ENCODE measurements at places on chromosomes 4 and X.

DNA sequence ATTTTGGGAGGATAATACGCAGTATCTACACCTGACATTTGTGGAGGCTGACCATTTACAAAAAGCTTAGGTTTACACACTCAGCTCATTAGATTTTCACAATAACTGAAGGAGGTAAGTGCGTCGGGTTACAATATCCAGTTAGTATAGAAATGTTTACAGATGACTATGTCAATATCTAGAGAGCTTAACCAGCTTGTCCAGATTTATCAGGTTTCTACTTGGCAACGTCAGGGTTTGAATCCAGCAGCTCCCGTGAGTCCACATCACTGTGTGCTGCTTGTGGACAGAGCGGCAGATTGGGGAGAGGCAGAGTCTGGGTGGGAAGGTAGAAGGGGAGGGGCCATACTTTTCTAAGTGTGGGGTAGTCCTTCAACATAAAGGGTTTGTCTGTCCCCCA, 28.3 kb downstream of the ARHGAP10 start:
- no peak for DNase-seq

- no peak for DNase-seq
These were observed 400.5 kb downstream of the RAPGEF2 start for GRCh38 chr4:159503236-159504008.

DNA sequence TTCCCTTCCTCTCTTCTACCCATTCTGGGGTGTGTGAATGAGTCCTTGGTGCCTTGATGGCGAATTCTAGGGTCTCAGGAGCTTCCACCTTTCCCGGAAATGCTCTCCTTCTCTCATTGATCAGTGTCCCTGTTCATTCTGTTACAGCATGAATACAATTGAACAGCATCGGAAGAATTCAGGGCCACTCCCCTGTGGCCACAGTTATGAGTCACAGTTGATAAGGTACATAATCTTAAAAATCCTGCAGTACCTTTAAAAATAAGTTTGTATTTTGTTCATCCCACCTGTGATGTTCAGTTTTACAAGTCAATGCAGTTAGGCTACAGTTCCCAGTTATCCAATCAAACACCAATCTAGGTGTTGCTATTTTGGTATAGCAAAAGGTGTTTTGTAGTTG, 47.3 kb upstream of the FAM9A start:
- no peak for DNase-seq

DNA sequence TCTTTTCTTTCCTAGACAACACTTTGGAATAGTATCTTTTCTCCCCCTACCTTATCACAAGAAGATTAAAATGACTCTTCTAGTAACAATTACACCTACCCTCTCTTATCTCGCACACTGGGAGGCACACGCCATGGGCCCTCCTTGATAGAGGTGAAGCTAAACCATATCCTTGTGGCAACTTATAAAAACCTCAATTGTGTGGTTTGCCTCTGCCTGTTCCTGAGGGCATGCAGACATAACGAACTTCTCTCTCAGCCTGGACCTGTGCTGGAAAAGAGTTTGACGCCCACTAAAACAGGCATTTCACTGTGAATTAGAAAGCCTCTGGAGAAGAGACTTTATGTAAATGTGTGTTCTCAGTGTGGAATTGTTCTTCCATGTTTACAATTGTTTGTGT, 141.2 kb downstream of the NDST3 start:
- DNase-seq, result no peak

GRCh38 chr4:135670548-135670947, 1469.0 kb upstream of the PABPC4L start:
- DNase-seq, result no peak

DNA sequence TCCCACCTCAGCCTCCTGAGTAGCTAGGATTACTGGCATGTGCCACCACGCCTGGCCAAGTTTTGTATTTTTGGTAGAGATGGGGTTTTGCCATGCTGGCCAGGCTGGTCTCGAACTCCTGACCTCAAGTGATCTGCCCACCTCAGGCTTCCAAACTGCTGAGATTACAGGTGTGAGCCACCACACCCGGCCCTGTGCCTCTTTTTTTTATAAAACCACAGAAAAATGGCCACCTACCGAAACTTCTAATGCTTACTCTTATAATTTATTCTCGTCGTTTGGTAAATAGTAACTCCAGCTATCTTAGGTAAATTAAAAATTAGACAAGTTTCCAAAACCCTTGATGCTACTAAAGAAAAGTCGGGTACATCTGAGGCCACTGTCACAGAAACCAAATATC, 54.4 kb downstream of the IRF2 start:
- no peak for DNase-seq

DNA sequence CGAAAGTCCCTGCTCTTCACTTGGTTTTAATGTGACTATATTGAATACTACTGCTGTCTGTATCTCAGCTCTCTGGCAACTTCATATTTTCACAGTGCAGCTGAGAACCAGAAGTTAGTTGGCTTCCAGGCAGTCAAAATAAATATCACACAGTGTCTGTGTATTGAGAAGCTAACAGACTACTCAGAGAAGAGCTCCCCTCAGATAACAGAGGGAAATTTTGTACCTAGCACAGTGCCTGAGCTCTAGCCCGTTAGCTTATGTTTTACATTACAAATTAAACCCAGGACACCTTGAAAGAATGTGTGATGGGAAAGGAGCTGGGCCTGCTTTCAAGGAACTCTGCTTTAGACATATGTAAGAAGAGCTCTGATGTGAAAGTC, 22.7 kb downstream of the JADE1 start:
- no peak for DNase-seq

- DNase-seq, result no peak
These were observed 17.8 kb downstream of the PLCXD1 start for GRCh38 chrX:298993-299392.

GRCh38 chr4:18314731-18315130, 293.2 kb upstream of the LCORL start:
- DNase-seq, result no peak

GRCh38 chrX:68632491-68632890, 15.0 kb upstream of the STARD8 start:
- no peak for DNase-seq

DNA sequence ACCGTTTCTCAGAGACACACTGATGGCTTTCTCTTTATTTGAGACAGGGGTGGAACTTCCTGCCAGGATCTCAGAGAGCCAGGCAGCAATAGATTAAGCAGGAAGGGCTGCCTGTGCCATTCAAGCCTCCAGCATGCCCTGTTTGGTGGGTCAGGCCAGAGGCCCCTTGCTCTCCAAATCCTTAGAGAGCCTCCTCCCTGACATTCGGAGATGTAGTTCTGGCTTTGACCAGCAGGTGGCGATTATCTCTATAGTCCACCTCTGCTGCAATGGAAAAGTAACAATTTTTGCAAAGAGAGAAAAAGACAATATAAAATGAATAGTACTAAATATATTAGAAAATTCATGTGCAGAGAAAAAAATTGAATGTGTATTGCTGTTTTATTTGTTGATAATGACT, 93.9 kb downstream of the NXF2B start:
- no peak for DNase-seq

- DNase-seq, result no peak
These were observed 419.3 kb upstream of the SLIT2 start for GRCh38 chr4:19832411-19832810.

GRCh38 chr4:154076921-154077320, 288.0 kb upstream of the SFRP2 start:
- no peak for DNase-seq

DNA sequence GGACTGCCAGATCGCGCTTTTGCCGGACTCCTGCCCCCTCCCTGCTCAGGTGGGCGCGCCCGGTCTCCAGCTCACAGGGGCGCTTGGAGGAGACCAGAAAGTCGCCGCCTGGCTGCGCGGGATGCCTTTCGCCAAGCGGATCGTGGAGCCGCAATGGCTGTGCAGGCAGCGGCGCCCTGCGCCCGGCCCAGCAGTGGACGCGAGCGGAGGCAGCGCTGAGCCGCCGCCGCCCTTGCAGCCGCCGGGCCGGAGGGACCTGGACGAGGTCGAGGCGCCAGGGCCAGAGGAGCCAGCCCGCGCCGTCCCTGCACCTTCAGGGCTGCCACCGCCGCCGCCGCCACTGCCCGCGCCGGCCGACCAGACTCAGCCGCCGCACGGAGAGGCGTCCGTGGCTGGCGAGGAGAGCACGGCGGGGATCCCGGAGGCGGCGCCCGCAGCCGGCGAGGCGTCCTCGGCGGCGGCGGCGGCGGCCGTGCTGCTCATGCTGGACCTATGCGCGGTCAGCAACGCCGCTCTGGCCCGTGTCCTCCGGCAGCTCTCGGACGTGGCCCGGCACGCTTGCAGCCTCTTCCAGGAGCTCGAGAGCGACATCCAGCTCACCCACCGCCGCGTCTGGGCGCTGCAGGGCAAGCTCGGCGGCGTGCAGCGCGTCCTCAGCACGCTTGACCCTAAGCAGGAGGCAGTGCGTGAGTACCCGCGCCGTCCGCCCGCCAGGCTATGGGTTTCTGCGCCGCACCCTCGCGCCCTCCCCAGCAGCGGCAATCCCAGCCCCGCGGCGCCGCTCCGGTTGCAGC, 834 bp downstream of the NHS start:
- DNase-seq, result no peak

- no peak for DNase-seq
These were observed 263.7 kb downstream of the IL1RAPL1 start for GRCh38 chrX:28850955-28851354.

- DNase-seq, result no peak
These were observed 107.0 kb upstream of the TBC1D9 start for GRCh38 chr4:140863197-140863596.

DNA sequence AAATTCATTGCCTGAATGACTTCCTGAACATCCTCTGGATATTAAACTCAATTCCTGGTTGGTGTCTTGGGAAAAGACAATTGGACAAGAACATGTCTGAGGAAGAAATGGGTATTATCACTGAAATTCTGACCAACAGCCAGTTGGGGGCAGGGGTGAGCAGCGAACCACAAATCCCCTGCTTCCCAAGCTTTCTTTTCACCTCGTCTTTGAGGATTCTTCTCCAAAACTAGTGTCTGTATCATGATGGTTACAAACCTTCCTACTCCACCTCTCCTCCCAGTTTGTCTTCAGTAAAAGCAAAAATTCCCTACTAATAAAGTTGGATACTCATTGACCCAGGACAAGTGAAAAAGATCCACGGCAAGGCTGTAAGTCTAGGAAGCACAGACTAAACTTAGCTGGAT, 48.3 kb upstream of the WDR1 start:
- peak; percentile 6 for DNase-seq

DNA sequence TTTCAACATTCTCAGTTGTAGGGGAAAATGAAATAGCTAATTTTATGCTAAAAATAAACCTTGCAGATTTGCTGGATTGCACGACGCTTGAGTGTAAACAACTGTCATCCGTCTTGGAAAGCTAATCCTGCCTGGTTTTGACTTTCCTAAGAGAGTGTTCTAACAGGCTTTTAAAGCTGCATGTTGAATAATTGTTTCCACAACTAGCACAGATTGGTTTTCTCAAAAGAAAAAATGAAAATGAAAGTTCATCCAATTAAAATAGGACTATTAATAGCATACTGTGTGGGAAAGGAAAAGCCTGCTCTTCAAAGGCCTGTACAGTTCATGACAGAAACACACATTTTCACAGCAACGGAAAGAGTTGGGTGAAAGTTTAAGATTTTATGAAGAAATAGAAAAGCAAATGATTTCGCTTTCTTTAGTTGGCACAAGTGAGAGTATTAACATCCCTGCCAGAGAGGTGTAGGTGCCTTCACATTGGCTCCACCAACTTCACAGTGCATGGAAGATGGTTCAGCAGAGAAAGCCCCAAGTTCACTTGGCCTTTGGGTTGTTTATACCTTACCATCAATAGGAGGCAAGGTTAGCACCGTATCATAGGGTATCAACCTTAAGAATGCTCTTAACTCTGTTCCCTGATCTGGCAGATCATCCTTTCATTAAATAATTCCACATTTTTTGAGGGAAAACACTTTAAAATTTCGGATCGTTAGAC, 140.0 kb upstream of the GUCY1A1 start:
- DNase-seq, result no peak

- peak; percentile 79 for DNase-seq
These were observed at the start of gene AIFM1 for GRCh38 chrX:130165703-130166502. Gene AIFM1 (minus strand): TSS chrX:130165841. CDS start chrX:130165656, 185 bp downstream.

GRCh38 chrX:29487714-29488113, 727.6 kb upstream of the MAGEB2 start:
- DNase-seq, result no peak

- DNase-seq, result no peak
These were observed 976.4 kb upstream of the FTHL17 start for GRCh38 chrX:32048285-32048684.

- DNase-seq, result no peak
These were observed 87.8 kb upstream of the BMP2K start for GRCh38 chr4:78688366-78688765.

DNA sequence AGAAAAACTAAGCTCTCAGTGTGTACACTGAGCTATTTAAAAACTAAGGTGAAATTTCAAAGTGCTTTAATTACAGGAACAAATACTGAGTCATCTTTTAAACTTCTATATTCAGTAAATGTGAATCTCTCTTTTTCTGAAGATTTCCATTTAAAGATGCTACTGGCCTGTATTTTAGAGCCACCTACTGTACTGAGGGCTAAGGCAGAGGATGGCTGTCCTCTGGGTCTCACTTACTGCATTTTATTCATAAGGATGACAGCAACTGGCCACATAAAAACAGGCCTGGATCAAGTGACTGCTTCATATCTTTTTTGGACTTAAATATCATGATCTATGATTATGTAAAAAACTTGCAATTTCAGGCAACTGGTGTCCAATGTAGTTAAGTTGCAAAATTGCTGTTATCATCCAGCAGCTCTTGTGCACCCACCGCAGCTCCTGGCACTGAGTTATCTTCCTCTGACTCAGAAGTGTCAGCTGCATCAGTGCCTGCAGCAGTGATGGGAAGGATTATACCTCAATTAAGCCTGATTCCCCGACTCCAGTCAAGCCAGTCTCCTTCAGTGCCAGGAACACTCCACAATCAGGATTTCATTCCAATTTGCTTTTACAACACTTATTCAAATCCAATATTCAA, 1073.7 kb downstream of the PDHA2 start:
- DNase-seq, result no peak

DNA sequence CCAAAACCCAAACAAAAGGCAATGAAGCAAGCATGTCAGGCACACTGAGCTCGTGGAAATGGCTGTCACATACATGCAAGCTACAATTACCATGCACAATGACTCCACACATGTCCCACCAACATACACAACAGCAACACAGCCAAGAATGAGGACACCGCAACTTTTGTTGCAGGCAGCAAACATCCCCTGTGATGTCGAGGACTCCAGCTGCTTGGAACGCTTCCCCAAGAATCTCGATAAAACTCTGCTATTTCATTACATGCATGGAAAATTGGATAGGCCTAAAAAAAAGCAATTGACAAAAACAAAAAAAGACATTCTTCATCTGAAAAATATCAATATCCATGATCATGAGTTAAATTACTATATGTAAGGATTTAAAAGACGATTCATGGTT, 11.8 kb downstream of the ANOS1 start:
- DNase-seq, result no peak

DNA sequence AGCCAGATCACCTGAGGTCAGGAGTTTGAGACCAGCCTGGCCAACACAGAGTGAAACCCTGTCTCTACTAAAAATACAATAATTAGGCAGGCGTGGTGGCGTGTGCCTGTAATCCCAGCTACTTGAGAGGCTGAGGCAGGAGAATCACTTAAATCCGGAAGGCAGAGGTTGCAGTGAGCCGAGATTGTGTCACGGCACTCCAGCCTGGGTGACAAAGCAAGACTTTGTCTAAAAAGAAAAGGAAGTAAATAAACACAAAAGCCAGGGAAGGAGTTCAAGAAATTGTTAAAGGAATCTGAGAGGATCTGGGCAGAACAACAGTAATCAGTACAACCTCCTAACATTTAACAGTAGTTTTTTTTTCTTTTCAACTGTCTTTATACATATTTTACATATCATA, 48.7 kb upstream of the ARHGEF6 start:
- no peak for DNase-seq
